ENCODE measurements at places on chromosomes 2 and 18. TPM values are rescaled to one million over a fixed set of nuclear protein-coding genes. Genes with fewer than 3 reads are reported as not detected.

The STK17B gene
- 261 TPM for total RNA-seq

- DNase-seq, result no peak
- H3K4me3 ChIP-seq, result no peak overlapping the region
- no peaks in the 10 kb centered on the region for H3K36me3 ChIP-seq
- H3K4me1 ChIP-seq, result no peaks in the 10 kb centered on the region
- H3K27ac ChIP-seq, result no peak overlapping the region
Observed at GRCh38 chr18:3624935-3625741, 175.2 kb downstream of the TGIF1 start.

The ARHGEF33 gene
- 0.20 TPM for total RNA-seq

The SERPINB12 gene
- total RNA-seq, result not detected

GRCh38 chr2:61707984-61708852 lies 145.6 kb downstream of the FAM161A start:
- H3K4me1 ChIP-seq, result no peaks in the 10 kb centered on the region
- peak; percentile 15 for DNase-seq
- no peaks in the 10 kb centered on the region for H3K36me3 ChIP-seq
- no peaks in the 10 kb centered on the region for H3K27me3 ChIP-seq
- H3K4me3 ChIP-seq, result no peak overlapping the region

GRCh38 chr18:62784966-62785413 lies 69.6 kb downstream of the PHLPP1 start:
- no peak overlapping the region for H3K27ac ChIP-seq
- no peak overlapping the region for H3K4me3 ChIP-seq
- H3K27me3 ChIP-seq, result no peaks in the 10 kb centered on the region
- H3K4me1 ChIP-seq, result peaks cover 3% of the 10 kb centered on the region
- DNase-seq, result no peak
